ENCODE measurements at places on chromosomes 5 and 9. TPM values are rescaled to one million over a fixed set of nuclear protein-coding genes. Genes with fewer than 3 reads are reported as not detected.
A peak's percentile ranks its signal among the peaks of the same experiment; 100 is the strongest.

ENTREP1 gene
- total RNA-seq: not detected

GRCh38 chr5:178279723-178280438 lies 47.3 kb upstream of the PHYKPL start:
- peak; percentile 18 for DNase-seq

DNA sequence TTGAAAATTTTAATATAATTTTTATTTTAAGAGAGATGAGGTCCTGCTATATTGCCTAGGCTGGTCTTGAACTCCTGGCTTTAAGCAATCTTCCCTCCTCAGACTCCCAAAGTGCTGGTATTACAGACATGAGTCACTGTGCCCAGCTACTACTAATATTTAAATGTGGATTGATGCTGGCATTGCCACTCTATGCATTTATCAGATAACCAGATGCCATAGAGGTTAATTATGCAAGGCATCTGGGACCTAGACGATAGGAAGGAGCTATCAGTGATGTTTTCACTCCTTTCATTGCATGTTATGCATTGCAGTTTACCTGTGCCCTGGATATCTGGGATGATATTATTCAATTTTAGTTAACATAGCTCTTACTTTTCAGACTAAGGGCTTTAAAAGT lies 127.0 kb downstream of the RPS23 start:
- no peak for DNase-seq

- no peak for DNase-seq
Measured at GRCh38 chr9:135156525-135157510, 69.3 kb downstream of the OLFM1 start.

FGF10 gene
- not detected for total RNA-seq

DNA sequence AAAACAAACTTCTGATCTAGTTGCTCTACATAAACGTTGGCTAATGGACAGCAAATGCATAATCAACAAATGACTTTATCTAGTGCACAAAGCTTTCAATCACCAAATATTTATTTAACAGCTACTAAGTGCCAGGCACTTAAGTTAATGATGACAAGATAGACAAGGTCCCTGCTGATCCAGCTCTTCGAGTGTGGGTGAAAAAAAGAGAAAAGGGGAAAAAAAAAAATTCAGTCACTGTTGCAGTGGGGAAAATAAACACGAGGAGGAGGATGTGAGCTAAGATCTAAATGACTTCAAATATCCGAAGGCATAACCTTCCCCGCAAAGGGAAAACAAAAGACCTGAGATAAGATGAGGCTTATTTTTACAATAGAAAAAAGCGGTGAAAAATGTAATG lies 9.6 kb downstream of the PSIP1 start:
- DNase-seq: no peak

CDC20B gene
- total RNA-seq: 0.16 TPM
